ENCODE measurements at places on chromosomes 2 and 18. TPM values are rescaled to one million over a fixed set of nuclear protein-coding genes. Genes with fewer than 3 reads are reported as not detected.

The RIT2 gene
- total RNA-seq: not detected

The TBR1 gene
- total RNA-seq: 0.08 TPM

The STPG4 gene
- total RNA-seq: 1.0 TPM

The DSC3 gene
- total RNA-seq: not detected

The POTEJ gene
- total RNA-seq: not detected

The ADD2 gene
- total RNA-seq: 0.92 TPM

The TEX261 gene
- total RNA-seq: 72.3 TPM

The ZSWIM2 gene
- not detected for total RNA-seq

The EGR4 gene
- total RNA-seq: not detected

The PROKR1 gene
- total RNA-seq: not detected

The ASXL3 gene
- 1.5 TPM for total RNA-seq

The SATB2 gene
- 4.0 TPM for total RNA-seq

The COPS7B gene
- total RNA-seq: 26.0 TPM

The MC5R gene
- total RNA-seq: not detected

The FSHR gene
- total RNA-seq: not detected

The RESP18 gene
- total RNA-seq: not detected

The SLC23A3 gene
- 3.8 TPM for total RNA-seq

The RGPD4 gene
- total RNA-seq: 0.29 TPM

The CPLX4 gene
- not detected for total RNA-seq

The PDCD1 gene
- total RNA-seq: 1.1 TPM

The DSG2 gene
- 39.4 TPM for total RNA-seq

The RASGRP3 gene
- 27.2 TPM for total RNA-seq

The ASB18 gene
- total RNA-seq: not detected

The EML6 gene
- total RNA-seq: 1.3 TPM

The KHK gene
- 4.6 TPM for total RNA-seq

The IMMT gene
- total RNA-seq: 66.8 TPM

The EPB41L3 gene
- 79.7 TPM for total RNA-seq

The ACVR1C gene
- total RNA-seq: 1.6 TPM

The MAPK4 gene
- 0.89 TPM for total RNA-seq

The LONRF2 gene
- total RNA-seq: 3.1 TPM

The AKAIN1 gene
- total RNA-seq: not detected

The IL1RL2 gene
- total RNA-seq: 2.5 TPM

The CHRNG gene
- total RNA-seq: not detected
